ENCODE measurements at places on chromosomes 4 and X.

DNA sequence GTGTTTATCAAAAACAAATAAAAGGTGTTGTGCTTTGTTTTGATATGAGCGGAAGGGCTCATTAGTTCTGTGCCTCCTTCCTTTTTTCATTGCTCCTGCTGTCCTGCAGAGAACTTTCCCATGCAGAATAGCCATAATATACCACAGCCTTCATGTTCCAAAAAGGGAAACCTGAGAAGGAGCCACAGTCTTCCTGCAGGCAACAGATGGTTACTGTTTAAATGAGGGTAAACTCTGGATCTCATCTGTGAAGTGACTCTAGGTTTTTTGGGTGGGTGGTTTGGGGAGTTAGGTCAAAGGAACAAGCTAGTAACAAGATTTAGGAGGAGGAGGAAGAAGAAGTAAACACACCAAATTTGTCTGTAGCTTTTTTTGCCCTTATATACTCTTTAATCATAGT, 131.8 kb downstream of the BMPR1B start:
- no peak for DNase-seq

DNA sequence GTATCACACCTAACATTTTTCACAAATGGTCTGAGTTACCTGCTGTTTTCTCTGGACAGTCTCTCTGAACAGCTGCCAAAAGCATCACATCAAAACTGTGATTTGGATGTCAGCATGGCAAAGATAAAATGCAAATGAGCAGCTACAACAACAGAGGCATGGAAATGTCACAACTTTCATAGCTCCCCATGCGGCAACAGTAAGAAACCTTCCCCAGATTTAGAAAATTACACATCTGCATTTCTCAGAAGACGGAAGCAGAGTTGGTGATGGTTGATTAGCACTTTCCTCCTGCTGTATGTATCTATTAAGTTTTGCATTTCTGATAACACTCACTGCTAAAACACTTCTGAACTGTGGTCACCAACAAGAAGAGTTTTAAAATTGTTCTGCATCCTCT, 9.7 kb downstream of the PRKG2 start:
- no peak for DNase-seq

- DNase-seq = no peak
These were observed 198.4 kb upstream of the ACTRT1 start for GRCh38 chrX:128250621-128251020.

- DNase-seq = no peak
These were observed 194.2 kb upstream of the C1QTNF7 start for GRCh38 chr4:15233626-15234025.

DNA sequence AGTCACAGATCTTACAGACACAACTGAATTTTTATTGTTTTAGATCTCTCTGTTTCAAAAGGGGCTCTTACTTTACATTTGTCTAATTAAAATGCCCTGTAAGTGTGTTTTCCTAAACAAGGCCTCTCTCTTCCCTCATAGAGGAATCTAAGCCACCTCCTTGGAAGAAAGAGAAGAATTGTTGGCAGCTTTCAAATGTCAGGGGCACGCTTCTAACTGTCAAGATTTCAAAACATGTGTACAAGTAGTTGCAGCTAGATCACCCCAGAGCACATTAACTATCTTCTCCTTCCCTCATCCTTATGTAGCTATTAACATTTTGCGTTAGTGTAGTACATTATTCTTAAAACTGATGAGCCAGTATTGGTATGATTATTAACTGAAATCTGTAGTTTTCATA, 266.5 kb upstream of the BOD1L1 start:
- no peak for DNase-seq

GRCh38 chrX:105241056-105241455, 20.6 kb upstream of the TEX13A start:
- no peak for DNase-seq

GRCh38 chr4:16505267-16505666, 279.0 kb upstream of the TAPT1 start:
- DNase-seq = no peak

Data from SK-N-MC (cell line).